ENCODE measurements at places on chromosomes 16 and 17.

GRCh38 chr17:17375841-17376240, 72.7 kb downstream of the NT5M start:
- DNase-seq = no peak

DNA sequence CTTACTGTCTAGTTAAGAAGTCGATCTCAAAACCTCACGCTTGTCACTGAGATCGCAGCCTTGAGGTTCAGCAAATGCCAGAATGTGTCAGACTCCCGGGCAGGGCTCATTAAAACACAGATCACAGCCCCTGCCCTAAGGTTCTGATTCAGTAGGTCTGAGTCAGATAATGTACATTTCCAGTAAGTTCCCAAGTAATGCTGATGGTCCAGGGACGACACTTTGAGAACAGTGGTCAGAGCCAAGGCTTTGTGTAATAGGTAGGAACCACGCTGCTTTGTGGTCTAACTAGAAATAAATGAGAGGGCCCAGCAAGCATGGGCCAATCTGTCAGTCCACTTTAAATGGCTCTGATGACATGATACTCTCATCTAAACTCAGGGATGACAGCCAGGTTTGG, 228.6 kb downstream of the ZFHX3 start:
- DNase-seq = no peak

- DNase-seq = no peak
Measured at GRCh38 chr17:21170809-21171208, 43.2 kb downstream of the TMEM11 start.

DNA sequence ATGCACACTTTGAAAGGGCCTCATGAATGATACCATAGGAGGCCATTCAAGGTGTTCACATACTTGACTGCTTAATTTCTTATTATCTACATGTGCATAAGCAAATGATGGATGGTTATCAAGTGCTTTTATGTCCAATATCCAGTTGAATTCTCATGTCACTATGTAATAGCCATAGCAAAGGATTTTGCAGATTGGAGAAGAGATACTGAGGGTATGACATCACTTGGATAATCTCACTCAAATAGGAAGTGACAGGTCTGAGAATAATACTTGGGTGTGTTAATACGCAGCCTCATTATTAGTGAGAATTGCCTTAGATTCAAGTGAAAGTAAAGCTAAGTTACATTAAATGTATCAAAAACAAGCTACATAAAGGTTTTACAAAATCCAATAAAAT, 1208.6 kb downstream of the CDH11 start:
- DNase-seq = no peak

DNA sequence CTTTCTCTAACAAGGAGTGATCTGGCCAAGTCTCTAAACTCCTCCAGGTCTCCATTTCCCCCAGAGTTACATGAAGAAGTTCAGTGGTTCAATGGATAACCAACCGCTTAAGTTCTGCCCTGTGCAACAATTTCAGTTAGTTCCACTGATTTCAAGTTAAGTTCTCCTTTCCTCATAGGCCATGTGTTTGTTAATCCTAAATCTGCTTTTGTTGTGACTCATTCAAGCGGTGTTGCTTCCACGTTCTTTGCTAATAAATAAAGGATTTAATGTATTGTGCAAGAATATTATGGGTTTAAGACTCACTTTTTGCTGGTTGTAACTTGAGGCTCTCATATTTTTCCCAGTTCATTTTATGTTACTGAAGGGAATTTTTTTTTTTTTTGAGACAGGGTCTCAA, 36.3 kb downstream of the GNA13 start:
- no peak for DNase-seq

All from stimulated activated CD8-positive, alpha-beta memory T cell treated with anti-CD3 and anti-CD28 coated beads, Interleukin-15, amount 100 ng/mL, for 4 hours (primary cell).